Urinary bladder (tissue), 4 donors: ENCODE measurements at places on chromosomes 2 and 18. TPM values are rescaled to one million over a fixed set of nuclear protein-coding genes. Genes with fewer than 3 reads are reported as not detected.

DNA sequence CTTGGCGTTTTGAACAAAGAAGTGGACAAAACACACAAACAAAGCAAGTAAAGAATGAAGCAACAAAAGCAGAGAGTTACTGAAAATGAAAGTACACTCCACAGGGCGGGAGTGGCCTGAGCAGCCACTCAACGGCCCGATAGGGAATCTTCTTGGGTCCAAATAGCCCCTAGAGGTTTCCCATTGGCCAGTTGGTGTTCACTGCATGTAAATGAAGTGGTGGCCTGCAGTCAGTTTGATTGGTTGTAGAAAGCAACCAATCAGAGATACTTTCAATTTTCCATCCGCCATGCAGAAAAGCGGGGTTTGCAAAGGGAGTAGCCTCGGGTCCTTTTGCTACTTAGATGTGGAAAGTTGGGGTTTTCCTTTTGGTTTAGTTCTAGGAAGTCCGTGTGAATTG is 31.6 kb downstream of the CYBRD1 start:
- no peak for DNase-seq

DSC1 gene
- total RNA-seq = 0.16 TPM

DNA sequence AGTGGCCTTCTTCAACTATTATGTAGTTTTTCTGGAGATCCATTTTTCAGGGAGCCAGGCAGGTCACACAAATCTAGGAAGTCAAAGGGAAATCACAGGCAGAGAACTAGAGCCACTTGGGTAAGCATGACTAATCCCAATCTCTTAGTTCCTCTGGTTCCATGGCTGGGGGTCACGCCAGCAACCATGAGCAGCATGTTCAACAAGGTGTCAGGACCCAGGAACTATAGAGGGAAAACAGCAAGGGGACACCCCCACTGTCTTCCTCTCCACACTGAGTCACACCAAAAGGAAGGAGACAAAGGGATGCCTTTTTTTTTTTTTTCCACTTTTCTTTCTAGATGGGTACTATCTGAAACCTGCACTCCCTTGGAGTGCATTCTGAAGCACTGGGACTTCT is 250.9 kb downstream of the OTX1 start:
- DNase-seq = no peak

- no peak for DNase-seq
These were observed 37.0 kb downstream of the MAL start for GRCh38 chr2:95062242-95063085.

DNAH7 gene
- total RNA-seq = 3.5 TPM

GRCh38 chr2:47088371-47089082 is 66.6 kb downstream of the STPG4 start:
- DNase-seq = no peak

DNA sequence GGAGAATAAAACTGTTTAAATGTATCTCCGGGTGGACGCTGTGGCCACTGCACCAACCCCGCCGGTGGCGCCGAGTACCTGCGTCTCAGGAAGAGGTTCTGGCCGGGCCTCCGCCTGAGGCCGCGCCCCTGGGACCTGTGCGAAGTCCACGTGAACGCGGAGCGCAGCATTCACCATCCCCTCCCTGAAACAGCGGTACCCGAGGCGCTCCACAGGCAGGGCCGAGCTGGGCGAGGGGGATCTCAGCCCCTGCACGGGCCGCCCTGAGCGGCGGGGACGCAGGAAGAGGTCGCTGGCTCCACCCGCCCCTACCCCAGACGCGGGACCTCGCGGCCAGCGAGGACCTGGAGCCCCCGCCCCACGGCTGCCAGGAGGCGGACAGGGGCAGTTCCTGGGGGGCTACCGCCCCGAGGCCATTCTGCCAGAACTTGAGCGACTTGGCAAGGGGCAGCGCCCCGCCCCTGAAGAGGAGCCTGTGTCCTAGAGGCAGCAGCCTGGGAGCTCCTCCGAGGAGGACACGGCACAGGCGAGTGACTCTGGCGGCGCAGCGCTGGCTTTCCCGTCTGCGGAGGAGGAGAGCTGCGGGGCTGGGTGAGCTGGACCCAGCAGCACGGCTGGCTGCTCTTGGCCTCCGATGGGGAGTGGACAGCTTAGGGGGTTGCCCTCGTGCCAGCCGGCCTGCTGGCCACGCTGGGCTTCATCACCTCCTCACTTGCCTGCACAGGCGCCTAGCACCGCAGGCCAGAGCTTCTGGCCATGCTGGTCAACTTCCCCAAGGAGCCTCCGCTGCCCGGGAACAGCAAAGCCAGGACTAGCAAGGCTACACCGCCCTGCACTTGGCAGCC is 9.7 kb upstream of the TEKT4 start:
- no peak for DNase-seq

GRCh38 chr2:120875431-120875830 is 139.8 kb downstream of the GLI2 start:
- DNase-seq = no peak

LOXL3 gene
- total RNA-seq = 14.6 TPM

DNA sequence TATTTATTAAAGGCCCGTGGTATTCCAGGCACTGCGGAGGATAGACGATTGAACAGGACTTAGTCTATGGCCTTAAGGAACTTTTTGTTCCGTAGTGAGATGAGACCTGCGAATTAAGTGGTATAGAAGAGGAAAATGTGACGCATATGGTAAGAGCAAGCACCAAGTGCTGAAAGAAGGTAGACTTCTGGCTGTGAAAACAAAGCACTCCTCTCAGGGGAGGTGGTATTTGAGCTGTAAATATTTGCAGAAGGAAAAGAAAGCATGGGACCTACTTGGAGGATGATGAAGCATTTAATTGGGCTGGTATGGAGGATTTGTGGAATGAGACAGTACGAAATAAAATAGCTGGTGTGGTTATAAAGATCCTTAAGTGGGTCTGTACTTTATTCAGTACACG is 62.5 kb downstream of the GPR39 start:
- DNase-seq = no peak

- peak; percentile 81 for DNase-seq
These were observed 4.5 kb upstream of the OSR1 start for GRCh38 chr2:19362755-19363473.

GRCh38 chr2:128237081-128237534 is 81.6 kb downstream of the HS6ST1 start:
- DNase-seq = no peak

TMEM37 gene
- total RNA-seq = 1.1 TPM

PLEKHM3 gene
- total RNA-seq = 30.1 TPM
